ENCODE measurements at places on chromosomes 7 and 10.

GRCh38 chr10:50809596-50809995 is 69.9 kb downstream of the ASAH2B start:
- DNase-seq, result no peak

DNA sequence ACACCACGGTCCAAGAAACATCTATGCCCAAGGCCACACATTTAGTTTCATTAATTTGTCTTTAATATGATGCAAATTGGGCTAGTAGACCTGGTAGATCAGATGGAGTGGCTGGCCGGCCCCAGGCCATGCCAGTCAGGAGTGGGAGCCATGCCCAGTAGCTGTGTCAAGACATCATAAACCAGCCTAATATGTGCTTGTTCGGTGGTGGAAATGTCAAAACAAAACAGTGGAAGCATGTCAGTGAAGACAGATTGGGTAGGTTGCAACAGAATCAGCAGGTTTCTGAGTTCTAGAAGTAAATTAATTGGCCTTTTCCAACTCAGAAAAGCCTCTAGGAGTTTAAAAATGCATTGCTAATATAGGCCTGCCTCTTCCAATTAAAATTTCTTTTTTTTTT is 124.7 kb downstream of the NRP1 start:
- DNase-seq, result no peak

GRCh38 chr7:50724526-50725520 is 57.9 kb downstream of the GRB10 start:
- no peak for DNase-seq

DNA sequence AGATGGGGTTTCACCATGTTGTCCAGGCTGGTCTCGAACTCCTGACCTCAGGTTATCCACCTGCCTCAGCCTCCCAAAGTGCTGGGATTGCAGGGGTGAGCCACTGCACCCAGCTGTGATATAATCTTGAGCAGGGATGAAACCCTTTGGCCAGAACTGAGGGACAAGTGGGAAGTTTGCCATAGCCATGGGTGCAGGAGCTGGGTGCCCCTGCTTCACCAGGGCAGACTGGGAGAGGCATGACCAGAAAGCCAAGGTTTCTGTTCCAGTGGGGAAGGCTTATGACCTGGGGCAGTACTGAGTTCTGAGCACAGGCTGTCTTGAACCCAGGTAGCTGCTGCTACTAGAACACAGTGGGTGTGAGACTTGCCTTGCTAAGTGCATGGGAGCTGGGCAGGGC is 40.5 kb upstream of the CDK13 start:
- DNase-seq, result no peak

DNA sequence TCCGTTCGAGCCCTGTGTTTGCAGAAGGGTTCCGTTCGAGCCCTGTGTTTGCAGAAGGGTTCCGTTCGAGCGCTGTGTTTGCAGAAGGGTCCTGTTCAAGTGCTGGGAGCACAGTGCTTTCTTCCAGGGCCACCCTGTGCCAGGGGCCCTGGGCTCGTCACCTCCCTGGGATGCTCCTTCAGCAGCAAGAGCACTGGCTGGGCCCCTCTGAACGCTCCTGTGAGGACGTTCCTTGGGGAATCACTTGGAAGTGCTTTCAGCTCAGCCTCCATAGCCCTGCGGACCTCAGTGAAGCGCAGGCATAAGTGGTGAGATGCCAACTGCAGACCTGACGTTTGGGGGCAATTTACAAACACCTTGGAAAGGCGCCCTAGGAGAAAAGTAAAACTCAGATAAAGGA is 103.6 kb downstream of the DYNC2I1 start:
- DNase-seq, result no peak

DNA sequence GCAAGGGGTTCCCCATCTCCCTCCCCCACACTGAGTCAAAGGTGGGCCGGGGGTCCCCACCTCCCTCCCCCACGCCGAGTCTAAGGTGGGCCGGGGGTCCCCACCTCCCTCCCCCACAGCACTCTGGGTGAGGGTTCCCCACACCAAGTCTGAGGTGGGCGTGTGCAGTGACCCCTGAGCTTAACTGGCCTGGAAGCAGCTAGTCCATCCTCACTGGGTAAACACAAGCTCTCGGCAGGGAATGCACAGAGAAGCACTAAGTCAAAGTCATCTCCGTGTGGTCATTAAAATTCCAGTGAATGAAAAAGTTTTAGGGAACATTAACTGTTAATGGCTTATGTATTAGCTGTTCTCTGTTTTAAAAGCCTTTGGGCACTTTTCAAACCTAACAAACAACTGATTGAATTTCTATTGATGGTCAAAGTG is 43.7 kb upstream of the PRKAR1B start:
- DNase-seq, result no peak

DNA sequence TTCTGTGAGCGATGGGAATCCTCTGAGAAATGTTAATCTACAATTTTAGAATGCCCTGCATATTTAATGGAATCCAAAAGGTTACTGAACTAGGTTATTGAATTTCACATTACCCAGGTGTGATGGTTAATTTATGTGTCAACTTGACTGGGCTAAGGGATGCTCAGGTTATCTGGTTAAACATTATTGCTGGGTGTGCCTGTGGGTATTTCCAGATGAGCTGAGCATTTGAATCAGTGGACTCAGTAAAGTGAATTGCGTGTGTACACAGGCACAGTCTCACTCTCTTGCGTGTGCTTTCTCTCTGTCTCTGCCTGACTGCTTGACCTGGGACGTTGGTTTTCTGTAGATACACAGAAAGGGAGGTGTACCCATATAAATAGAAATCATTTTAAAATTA is 21.7 kb downstream of the RNF32 start:
- DNase-seq, result no peak
